ENCODE measurements at places on chromosomes 1 and 21.

DNA sequence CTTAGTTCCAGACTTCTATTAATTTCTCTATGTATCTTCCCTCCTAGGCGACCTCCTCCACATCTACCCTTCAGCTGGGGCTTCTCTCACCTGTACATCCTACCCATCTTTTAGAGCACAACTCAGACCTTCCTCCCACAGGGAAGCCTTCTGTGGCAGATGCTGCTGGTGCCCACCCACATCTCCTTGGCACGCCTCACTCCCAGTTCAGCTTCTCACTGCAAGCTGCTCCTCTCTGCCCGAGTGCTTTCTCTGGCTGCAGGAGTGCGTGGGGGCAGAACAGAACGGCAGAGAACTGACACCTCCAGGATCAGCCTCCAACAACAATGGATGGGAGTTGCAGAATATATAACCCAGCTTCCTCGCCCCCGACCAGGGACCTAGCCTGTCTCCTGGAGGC, 36.5 kb downstream of the ZBTB18 start:
- DNase-seq: no peak

GRCh38 chr1:53704804-53705445, 34.0 kb downstream of the GLIS1 start:
- DNase-seq: no peak

DNA sequence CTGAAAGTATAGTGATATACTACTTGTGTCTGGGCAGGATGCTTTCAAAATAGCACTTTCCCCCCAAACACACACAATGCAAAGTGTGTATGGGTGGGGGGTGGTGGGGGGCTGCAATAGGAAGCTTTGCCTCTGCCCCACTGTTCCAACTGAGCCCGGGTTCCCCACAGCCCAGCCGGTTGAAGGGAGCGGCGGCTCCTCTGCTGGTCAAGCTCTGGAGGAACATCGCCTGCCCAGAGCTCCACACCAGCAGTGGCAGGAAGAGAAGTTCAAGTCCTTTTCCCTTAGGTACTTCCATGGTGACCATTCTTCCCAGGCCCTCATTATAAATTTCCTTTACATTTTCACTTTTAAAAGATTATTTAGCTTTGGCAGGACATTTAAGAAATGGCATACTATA, 74.9 kb downstream of the CAPZB start:
- no peak for DNase-seq

- no peak for DNase-seq
Measured at GRCh38 chr21:29431680-29432079, 133.0 kb downstream of the BACH1 start.

- no peak for DNase-seq
Measured at GRCh38 chr1:154485910-154486496, 16.0 kb upstream of the TDRD10 start.

DNA sequence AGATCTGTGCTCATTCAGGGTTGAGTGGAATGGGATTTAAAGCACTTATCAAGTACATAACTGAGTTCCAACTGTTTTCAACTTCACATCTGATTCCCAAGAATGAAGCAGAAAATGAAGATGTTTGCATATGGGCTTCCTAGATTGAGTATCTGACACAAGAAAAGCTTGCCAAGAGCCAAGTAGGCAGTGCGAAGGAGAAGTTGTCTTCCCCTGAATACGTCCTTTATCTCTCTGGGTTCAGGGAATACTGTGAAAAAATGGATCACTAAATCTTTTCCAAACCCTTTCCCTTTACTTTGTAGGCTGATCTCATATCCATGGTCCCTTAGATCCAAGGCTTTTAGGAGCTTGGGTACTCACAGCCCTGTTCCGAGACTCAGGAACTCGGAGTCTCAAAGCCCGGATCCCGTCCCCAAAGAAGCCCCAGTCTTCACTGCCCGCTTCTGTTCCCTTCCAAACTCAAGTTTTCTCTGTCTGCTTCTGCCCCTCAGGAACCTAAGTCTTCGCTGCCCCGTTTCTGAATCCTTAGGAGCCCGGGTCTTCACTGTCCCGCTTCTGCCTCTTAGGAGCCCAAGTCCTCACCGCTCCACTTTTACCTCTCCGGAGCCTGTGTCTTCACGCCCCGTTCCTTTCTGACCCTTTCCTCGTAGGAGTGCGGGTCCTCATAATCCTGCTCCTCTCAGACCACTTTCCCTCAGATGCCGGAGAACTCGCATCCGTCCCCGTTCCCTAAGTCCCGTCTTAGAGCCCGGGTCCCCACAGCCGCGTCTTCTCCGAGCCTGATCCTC, 616 bp downstream of the TAF12 start:
- no peak for DNase-seq

DNA sequence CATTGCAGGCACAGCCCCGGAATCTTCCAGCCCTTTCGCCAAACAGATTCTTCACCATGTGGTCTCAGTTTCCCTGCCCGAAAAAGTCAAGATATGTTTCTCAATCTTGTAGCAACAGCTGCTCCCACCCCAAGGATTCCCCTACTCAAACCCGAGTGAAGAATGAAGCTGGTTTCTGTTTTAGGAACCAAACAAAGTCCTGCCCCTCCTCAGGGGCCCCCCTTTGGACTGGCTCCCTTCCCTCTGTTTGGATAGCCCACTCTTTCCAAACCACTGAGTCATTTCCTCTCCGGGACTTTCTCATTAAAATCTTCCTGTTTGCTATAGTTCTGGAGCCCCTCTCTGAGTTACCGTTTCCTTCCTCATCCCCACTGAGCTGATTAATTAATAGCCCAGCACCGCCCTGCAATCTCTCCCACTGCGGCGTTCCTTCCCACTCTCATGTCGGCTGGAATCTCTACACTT, 100.9 kb downstream of the TSEN15 start:
- peak; percentile 30 for DNase-seq

- peak; percentile 16 for DNase-seq
Measured at GRCh38 chr1:15304708-15305467, 57.9 kb downstream of the FHAD1 start.

GRCh38 chr1:181086091-181086490, 2.4 kb upstream of the IER5 start:
- no peak for DNase-seq

GRCh38 chr1:39574646-39575045, 1.9 kb downstream of the PABPC4 start:
- DNase-seq: no peak

DNA sequence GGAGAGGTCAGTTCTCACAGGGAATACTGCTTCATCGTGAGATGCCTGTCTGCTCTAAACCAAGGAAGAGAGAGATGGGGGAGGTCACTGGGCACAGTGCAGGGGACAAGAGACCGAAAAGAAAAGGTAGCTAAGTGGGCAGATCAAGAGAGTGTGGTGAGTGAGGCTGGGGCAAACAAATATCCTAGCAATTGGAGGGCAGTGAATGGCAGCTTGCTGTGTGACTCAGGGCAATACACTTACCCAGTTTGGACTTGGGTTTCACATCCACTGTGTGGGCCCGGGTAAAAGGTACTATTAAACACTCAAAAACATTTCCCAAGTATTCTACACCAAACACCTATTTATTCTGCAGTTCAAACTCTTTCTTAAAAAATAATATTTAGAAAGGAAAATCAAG, 10.2 kb downstream of the PLXNA2 start:
- DNase-seq: no peak

DNA sequence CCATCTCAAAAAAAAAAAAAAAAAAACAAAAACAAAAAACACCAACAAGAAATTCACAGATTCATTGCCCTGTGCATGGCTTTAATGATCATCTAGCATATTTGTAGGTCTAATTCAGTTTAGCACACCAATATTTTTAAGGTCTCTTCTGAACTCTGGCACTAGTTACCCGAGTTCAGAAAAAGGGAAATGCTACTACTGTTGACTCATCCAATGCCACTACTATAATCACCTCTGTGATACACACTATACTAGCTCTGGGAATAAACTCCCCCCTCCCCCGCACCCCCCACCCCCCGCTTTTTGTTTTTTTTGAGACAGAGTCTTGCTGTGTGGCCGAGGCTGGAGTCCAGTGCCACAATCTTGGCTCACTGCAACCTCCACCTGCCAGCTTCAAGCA, 55.6 kb downstream of the FBXO42 start:
- no peak for DNase-seq

- DNase-seq: no peak
Measured at GRCh38 chr1:17822741-17823426, 67.8 kb downstream of the ACTL8 start.

DNA sequence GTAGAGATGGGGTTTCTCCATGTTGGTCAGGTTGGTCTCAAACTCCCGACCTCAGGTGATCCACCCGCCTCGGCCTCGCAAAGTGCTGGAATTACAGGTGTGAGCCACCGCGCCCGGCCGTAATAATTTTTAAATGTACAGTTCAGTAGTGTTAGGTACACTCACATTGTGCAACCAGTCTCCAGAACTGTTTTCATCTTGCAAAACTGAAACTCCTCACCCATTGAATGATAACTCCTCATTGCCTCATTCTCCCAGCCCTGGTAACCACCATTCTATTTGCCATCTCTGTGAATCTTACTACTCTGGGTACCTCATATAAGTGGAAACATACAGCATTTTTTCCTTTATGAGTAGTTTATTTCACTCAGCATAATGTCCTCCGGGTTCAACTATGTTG, 3.4 kb downstream of the NLRP3 start:
- no peak for DNase-seq

All from AG10803 (cell line).